ENCODE measurements at places on chromosomes 11 and 22. TPM values are rescaled to one million over a fixed set of nuclear protein-coding genes. Genes with fewer than 3 reads are reported as not detected.

KIF18A gene
- total RNA-seq = 2.5 TPM

SCN3B gene
- 3.2 TPM for total RNA-seq

TMPRSS6 gene
- not detected for total RNA-seq

OR51A4 gene
- total RNA-seq = not detected

PATE2 gene
- not detected for total RNA-seq

THYN1 gene
- 39.8 TPM for total RNA-seq

DNAJB7 gene
- total RNA-seq = not detected

RAB39A gene
- total RNA-seq = 1.7 TPM

- no peak for DNase-seq
Observed at GRCh38 chr22:22927888-22928665, 40.5 kb downstream of the IGLL5 start.

- no peak for DNase-seq
Observed at GRCh38 chr11:132337819-132338416, 967.5 kb downstream of the NTM start.

DNA sequence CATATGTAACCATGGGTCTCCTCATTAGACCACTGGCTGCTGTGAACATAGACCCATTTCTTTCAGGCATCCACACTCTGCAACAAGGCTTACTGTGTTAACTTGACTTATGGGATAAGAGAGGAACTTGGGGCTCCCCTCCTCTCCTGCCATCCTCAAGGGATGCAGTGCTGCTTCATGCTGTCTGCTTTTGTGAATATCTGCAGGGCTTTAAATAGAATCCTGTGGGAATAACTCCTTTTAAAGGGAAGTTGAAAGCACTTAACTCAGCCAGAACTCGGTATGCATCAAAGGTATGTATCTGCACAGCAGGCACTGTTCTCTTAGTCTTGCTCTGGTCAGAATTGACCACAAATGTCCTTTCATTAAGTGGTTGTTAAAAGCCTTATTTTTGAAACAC is 222.5 kb upstream of the KIRREL3 start:
- no peak for DNase-seq

GRCh38 chr11:115266066-115266639 is 238.1 kb downstream of the CADM1 start:
- DNase-seq = no peak

DNA sequence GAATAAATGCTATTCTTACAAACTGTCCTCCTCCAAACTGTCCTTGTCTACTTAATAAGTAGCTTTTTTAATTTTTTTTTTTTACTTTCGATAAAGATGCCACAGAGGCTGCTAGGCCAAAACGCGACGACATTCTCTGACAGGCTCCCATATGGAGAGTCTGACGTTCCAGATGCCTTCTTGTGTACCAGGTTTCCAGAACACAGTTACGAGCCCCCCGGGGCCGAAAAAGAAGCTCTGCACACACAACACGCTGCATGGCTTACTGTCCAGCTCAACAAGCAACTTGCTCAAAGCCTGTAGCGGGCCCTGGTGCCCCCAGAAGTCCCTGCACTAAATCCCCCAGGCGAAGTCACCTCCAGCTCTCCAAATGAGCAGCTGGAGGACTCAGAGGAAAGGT is 39.3 kb downstream of the LARGE1 start:
- no peak for DNase-seq

DNA sequence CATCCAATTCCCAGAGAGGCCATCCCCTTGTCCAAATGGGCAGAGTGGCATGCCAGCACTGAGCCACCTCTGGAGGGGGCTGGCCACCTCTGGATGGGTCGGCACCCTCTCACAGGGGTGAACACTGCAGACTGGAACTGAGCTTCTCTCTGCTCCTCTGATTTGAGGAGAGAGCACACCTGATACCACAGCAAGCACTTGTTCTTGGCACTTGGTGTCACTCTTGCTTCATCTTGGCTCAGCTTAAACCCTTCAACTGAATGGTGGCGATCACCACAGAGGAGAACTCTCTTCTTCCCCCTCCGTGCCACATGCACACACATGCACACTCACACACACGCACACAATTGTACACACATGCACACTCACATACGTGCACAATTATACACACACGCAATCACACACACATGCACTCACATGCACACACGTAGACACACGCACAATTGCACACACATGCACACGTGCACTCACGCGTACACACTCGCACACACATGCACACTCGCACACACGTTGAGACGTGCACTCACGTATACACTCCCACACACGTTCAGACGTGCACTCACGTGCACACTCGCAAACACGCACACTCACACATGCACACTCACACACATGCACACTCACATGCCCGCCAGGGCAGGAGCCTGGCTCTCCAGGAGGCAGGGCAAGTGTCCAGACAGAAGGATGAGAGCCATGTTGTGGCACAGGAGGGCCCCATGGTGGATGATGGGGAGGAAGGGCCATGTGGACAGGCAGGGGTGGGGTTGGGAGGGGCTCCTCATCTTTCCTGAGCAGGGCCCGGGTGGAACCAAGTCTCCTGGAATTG is 23.4 kb downstream of the OVOL1 start:
- no peak for DNase-seq

GRCh38 chr11:83721263-83721662 is 435.1 kb upstream of the CCDC90B start:
- DNase-seq = no peak

GRCh38 chr11:63573881-63574855 is 11.0 kb upstream of the PLAAT2 start:
- no peak for DNase-seq

GRCh38 chr11:15141381-15141780 is 26.7 kb downstream of the INSC start:
- DNase-seq = peak; percentile 82

DNA sequence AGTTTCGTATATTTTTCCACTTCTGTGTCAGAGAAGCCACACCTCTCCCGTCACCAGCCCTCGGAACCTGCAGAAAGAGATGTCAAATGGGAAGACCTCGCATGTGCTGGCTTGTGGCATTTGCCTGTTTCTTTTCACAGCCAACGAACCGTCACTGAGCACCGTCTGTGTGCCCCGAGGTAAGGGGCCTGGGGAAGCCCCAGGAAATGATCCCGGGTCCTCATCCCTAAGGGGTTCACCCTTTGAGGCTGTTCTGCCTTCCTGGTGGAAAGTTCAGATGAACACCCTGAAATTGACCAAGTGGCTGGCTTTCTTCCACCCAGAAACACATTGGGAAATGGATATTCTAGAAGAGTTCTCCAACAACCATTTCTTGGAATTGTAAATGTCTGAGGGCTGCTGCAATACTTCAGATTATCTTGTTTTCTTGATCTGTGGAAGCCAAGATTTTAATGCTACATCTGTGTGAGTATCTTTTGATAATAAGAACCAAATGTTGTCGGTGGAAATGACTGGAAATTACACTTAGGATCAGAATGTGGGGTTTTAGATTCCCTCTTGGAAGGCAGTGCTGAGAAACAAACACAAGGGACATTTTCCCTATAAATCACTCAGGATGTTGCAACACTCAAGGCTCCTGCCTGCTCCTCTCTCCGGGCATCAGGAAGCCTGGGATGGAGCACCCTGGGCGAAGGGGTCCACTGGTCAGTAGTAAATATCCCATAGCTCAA is 37.6 kb downstream of the RIBC2 start:
- no peak for DNase-seq

- no peak for DNase-seq
Observed at GRCh38 chr22:41043722-41044121, 48.7 kb upstream of the EP300 start.

DNA sequence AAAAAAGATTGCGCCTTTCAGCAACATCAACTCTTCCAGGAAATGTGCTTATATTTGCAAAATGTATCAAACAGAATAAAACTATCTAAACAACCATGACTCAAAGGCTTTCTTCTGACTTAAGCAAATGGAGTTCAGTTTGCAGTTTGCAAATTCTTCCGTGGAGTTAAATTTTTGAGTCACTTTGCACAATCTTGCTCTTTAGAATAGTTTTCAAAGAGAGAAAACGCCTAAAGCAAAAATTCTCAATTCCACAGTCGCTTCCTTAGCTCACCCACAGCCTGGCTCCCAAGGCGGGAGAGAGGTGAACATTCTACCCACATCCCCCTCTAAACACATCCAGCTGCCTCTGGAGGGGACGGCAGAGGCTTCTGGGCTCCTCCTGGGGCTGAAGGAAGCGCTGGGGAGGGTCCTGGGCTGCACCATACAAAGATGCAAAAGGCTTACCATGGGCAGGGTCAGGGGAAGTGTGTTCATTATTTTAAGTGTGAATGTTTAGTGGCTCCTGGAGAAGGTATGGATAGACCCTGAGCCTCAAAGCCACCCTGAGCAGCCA is 1487.3 kb downstream of the TBC1D22A start:
- DNase-seq = no peak
